PC-3 (cell line): ENCODE measurements at places on chromosomes 5 and 9. TPM values are rescaled to one million over a fixed set of nuclear protein-coding genes. Genes with fewer than 3 reads are reported as not detected.

DOK3 gene
- total RNA-seq = 6.2 and 11.7 TPM in 2 replicates

- no peak for DNase-seq
Observed at GRCh38 chr9:107744873-107745272, 255.3 kb upstream of the KLF4 start.

DNA sequence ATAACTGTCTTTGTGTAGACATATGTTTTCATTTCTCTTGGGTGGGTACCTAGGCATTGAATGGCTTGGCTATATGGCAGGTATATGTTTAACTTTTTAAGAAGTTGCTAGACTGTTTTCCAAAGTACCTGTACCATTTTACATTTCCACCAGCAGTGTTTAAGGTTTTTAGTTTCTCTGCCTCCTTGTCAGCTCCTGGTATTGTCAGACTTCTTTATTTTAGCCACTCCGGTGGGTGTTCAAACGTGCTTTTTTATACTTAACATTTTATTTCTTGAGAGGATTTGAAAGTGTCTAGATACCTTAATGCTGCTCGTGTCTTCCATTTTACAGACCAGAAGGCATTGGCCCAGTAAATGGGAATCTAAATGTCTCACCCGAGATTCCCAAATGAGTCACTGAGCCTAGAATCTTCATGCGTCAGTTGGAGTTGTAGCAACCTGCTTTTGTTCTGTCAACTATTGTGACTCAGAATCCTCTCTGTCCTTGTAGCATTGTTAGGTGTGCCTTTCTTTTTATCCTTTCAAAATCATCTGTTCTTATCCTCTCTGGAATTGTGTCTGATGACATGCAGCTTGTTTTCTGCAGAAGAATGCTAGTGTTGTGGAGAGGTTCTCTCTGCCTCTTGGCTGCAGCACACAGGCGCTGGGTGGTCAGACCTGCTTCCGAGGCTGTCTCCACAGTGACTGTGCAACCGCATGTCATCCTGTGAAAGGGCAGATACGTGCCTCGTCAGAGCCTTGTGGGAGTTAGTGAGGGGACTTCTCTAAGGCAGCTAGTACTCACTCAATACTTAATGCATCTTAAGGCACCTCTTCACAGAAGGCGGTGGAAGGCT, 291.8 kb downstream of the AOPEP start:
- DNase-seq = peak; percentile 89

- DNase-seq = no peak
Observed at GRCh38 chr9:125985142-125985997, 238.2 kb downstream of the PBX3 start.

DNA sequence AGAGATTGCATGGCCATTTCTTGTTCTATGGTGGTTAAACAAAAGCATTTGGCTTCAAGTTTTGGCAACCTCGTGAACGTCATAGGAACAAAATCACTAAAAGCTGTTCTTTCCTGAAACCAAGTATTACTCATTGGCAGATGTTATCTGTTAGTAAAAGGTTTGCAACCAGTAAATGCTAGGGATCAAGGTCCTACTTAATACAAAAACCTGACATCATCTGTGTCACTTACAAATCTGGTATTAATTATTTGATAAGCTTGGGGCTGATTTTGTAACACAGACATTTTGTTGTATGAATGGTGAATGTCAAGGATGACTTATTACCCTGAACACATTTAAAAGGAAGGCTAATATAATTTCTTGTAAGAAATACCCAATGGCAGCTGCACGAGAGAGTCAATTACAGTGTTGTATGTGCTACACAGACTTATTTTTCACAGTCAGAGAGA, 486.4 kb upstream of the ZNF608 start:
- no peak for DNase-seq

GRCh38 chr9:136403538-136403914, 3.6 kb upstream of the SNAPC4 start:
- no peak for DNase-seq
